ENCODE measurements at places on chromosomes 1 and 21.

- no peak for DNase-seq
Observed at GRCh38 chr1:97245026-97245425, 523.4 kb downstream of the PTBP2 start.

DNA sequence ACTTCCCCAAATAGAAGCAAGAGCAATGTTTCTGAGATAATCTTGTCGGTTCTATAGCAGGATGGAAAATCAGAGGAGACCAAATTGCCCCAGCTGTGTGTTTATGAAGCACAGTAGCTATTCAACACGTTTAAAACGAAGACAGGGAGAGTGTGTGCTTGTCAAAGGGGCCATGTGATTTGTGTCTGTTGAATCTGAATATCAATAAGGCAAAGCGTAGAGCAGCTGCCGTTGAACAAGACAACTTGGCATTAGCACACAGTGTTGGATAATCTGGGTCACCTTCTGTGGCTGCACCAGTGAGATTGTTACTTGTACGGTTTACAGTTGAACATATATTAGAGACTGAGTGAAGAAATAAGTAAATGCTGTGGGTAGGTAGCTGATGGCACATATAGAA lies 1.0 kb downstream of the CRB1 start:
- DNase-seq: no peak

- no peak for DNase-seq
Observed at GRCh38 chr1:214912127-214912526, 170.4 kb upstream of the KCNK2 start.

- DNase-seq: peak; percentile 52
Observed at GRCh38 chr1:113677250-113678158, 81.8 kb downstream of the PHTF1 start.

- no peak for DNase-seq
Observed at GRCh38 chr1:65821386-65821785, 28.7 kb downstream of the PDE4B start.

- no peak for DNase-seq
Observed at GRCh38 chr1:219443763-219444162, 169.1 kb downstream of the ZC3H11B start.
